ENCODE measurements at places on chromosomes 12 and 14. TPM values are rescaled to one million over a fixed set of nuclear protein-coding genes. Genes with fewer than 3 reads are reported as not detected.

PKP2 gene
- polyA plus RNA-seq: 24.1 TPM

KICS2 gene
- 5.0 TPM for polyA plus RNA-seq

CCND2 gene
- polyA plus RNA-seq: 56.1 TPM

MANSC4 gene
- polyA plus RNA-seq: not detected

LRRC43 gene
- 4.4 TPM for polyA plus RNA-seq

ST8SIA1 gene
- 5.7 TPM for polyA plus RNA-seq

TSPAN19 gene
- 0.78 TPM for polyA plus RNA-seq

CLEC4D gene
- polyA plus RNA-seq: 0.42 TPM

ZDHHC22 gene
- 0.35 TPM for polyA plus RNA-seq

SLC6A13 gene
- polyA plus RNA-seq: 47.4 TPM

ADAM21 gene
- polyA plus RNA-seq: 0.47 TPM

CCDC60 gene
- not detected for polyA plus RNA-seq

GTF2A1 gene
- 40.3 TPM for polyA plus RNA-seq

OASL gene
- polyA plus RNA-seq: 0.11 TPM

FSCB gene
- not detected for polyA plus RNA-seq

KRT82 gene
- not detected for polyA plus RNA-seq

DHRS4 gene
- 49.6 TPM for polyA plus RNA-seq

CFAP54 gene
- polyA plus RNA-seq: 2.3 TPM

FOXA1 gene
- polyA plus RNA-seq: 2.8 TPM

TMPRSS12 gene
- 0.06 TPM for polyA plus RNA-seq

ERP27 gene
- polyA plus RNA-seq: 40.5 TPM

TAS2R46 gene
- not detected for polyA plus RNA-seq

KDM2B gene
- 74.7 TPM for polyA plus RNA-seq

ATL1 gene
- 8.8 TPM for polyA plus RNA-seq

PSMA6 gene
- polyA plus RNA-seq: 185 TPM

CLECL1 gene
- 0.19 TPM for polyA plus RNA-seq

TUBA1A gene
- 485 TPM for polyA plus RNA-seq

DENR gene
- polyA plus RNA-seq: 92.4 TPM

IRAK3 gene
- polyA plus RNA-seq: 3.3 TPM

CD69 gene
- 1.6 TPM for polyA plus RNA-seq

NFE2 gene
- polyA plus RNA-seq: 2.1 TPM

TEX22 gene
- 1.0 TPM for polyA plus RNA-seq

TAS2R7 gene
- not detected for polyA plus RNA-seq

CABP1 gene
- polyA plus RNA-seq: 6.4 TPM

SIRT4 gene
- 5.8 TPM for polyA plus RNA-seq

PRH1 gene
- polyA plus RNA-seq: 15.9 TPM

SLC41A2 gene
- polyA plus RNA-seq: 5.7 TPM

SLC4A8 gene
- polyA plus RNA-seq: 2.7 TPM

ART4 gene
- 0.10 TPM for polyA plus RNA-seq

OR10AD1 gene
- polyA plus RNA-seq: 0.40 TPM

TEX52 gene
- 0.44 TPM for polyA plus RNA-seq

ALDH2 gene
- 118 TPM for polyA plus RNA-seq

CMA1 gene
- 0.38 TPM for polyA plus RNA-seq

AQP6 gene
- polyA plus RNA-seq: 18.4 TPM

CCNB1IP1 gene
- polyA plus RNA-seq: 118 TPM

LUM gene
- polyA plus RNA-seq: 56.3 TPM

SLC5A8 gene
- polyA plus RNA-seq: 37.2 TPM

CISTR gene
- polyA plus RNA-seq: 0.23 TPM
